ENCODE measurements at places on chromosomes 11 and 22.

GRCh38 chr22:17627961-17628405 lies 566 bp downstream of the ATP6V1E1 start:
- DNase-seq = no peak

- no peak for DNase-seq
These were observed 28.5 kb upstream of the RBX1 start for GRCh38 chr22:40922484-40923303.

DNA sequence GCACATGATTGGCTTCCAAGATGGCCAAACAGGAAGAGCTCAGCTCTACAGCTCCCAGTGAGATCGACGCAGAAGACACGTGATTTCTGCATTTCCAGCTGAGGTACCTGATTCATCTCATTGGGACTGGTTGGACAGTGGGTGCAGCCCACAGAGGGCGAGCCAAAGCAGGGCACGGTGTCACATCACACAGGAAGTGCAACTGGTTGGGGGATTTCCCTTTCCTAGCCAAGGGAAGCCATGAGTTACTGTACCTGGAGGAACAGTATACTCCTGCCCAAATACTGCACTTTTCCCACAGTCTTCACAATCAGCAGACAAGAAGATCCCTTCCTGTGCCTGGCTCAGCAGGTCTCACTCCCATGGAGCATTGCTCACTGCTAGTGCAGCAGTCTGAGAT lies 131.2 kb downstream of the DLG2 start:
- DNase-seq = no peak

DNA sequence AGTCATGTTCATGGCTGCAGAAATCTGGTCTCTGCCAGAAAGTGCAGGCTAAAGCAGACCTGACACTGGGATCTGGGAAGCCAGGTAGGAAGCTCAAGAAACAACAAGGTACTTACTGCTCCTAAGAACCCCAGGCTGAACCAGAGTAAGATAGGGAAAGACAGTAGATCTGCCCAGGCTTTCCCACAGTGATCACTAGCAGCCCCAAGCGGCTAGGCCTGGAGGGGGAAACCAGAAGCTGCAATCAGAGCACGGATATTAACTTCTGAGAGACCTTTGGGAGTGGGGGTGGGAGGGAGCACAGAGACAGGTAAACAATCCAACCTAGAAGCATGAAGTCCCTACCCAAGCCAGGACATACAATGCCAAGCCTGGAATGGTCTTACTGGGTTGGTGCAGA lies 135.2 kb upstream of the C11orf58 start:
- DNase-seq = no peak

DNA sequence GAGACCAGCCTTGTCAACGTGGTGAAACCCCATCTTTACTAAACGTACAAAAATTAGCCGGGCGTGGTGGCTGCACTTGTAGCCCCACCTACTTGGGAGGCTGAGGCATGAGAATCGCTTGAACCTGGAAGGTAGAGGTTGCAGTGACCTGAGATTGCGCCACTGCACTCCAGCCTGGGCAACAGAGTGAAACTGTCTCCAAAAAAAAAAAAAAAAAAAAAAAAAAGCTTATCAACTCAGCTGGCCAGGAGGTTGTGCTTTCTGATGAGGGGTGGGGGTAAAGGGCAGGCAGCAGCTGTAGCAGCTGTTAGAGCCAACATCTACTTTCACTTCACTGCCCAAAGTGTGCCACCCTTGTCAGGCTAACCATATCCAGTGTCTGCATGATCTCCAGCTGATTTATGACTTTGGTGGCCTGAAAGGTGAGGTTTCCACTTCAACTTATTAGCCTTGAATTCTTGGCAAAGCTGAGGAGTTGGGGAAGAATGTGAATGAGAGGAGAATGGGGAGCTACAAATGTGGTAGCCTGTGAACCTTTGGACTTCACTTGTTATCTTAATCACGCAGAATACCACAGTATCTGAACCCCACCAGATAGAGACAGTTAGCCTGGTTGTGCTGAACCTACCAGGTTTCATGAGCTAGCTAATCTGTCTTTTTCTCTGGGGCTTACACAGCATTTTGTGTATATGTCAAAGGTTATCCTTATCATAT lies 19.6 kb downstream of the RNF121 start:
- no peak for DNase-seq

DNA sequence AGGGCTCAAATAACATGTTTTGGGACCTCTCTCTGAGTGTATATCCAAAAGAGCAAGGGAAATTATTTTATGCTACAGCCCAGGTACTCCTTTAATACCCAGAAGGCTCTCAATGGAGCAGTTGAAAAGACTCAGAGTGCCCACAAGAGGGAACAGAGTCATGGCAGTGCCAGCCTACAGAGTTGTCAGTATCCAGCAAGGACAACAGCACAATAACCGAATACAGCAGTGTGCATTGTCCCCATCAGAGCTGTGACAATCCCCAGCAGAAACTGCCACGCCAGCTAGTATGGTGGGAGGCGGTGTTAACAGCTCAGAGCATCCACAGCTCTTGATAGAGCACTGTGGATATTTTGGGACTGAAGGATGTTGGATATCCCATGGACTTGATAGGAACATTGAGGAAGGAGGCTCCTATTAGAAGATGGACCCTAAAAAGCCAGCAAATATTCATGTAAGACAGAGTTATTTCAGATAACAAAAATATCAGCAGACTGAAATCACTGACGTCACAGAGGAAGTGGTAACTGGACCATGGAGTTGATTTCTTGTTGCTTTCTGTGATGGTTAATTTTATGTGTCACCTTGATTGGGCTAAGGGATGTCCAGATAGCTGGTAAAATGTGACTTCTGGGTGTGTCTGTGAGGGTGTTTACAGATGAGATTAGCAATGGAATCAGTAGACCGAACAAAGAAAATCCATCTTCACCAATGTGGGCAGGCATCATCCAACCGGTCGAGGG lies 17.7 kb upstream of the PAFAH1B2 start:
- DNase-seq = no peak

- DNase-seq = no peak
These were observed 279.4 kb upstream of the PDGFD start for GRCh38 chr11:104443387-104443786.

- no peak for DNase-seq
These were observed 1.1 kb downstream of the CD151 start for GRCh38 chr11:833849-834311.

- DNase-seq = no peak
These were observed 40.8 kb downstream of the BID start for GRCh38 chr22:17733466-17733865.

DNA sequence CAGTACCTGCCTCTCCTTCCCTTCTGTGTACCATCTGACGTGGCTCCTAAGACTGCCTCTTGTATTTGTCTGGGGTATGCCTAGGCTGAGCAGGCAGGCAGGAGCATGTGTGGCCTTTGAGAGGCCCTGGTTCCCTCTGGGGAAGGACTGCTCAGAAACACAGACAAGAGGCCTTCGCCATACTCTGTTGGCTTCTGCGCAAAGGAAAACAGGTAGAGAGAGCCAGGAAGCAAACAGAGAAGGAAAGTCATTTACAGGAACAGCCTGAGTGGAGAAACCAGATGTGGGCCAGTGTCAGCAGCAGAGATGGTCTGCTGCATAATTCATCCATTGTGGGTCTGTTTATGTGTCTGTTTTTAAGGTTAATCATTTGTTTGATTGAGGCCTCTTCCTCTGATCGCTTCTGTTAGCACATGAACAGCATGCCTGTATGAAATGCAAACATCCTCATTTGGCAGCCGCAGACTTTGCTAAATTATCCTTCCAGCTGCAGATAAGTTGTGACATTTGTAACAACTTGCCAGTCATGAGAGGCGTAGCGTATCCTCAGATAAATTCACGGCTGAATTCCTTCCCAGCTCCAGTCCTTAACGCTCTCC lies 119.4 kb downstream of the GALNT18 start:
- no peak for DNase-seq

DNA sequence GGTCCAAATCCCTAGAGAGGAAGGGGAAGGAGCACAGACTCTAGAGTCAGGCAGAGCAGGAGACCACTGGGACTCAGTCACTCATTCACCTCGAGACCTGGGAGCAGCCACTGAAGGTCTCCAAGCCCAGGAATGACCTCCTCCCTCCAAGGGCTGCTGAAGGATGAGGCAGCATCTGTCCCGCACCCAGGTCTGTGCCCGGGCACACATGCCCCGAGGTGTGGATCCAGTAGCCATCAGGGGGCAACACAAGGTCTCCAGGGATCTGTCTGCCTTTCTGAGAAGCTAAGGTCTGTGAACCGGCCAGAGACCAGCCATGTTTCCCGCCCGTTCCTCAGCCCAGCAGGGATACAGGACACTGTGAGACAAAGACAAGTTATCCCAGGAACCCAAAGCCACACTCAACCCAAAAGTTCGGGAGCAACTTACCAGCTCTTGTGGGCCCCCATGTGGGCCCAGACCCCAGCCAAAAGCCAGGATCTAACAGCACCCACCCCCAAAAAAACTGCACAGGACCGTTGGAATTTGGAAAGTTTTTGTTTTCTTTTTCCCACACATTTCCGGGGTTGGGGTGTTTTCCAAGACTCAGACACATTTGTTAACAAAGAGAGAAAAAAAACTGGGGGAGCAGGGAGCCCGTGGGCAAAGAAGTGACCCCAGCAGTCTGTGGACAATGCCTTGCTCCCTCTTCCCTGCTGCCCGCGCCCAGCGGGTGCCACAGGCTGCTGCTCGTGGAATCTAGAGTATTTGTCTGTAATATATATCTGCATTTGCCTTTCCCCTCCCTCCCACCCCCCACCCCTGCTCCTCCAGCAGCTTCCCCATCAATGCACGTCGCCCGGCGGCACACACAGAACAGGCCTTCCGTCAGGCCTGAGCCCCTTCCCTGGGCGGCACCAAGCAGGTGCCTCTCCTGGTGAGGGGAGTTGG lies 14.9 kb downstream of the SLC22A12 start:
- no peak for DNase-seq

Data from CD4-positive, alpha-beta T cell treated with Interferon gamma for 1 hour (primary cell).